ENCODE measurements at places on chromosomes 13 and 19.

GRCh38 chr13:108594153-108594552 is 35.3 kb upstream of the MYO16 start:
- DNase-seq, result no peak

GRCh38 chr19:44207126-44207803 is 5.1 kb upstream of the ZNF227 start:
- DNase-seq, result peak; percentile 87

DNA sequence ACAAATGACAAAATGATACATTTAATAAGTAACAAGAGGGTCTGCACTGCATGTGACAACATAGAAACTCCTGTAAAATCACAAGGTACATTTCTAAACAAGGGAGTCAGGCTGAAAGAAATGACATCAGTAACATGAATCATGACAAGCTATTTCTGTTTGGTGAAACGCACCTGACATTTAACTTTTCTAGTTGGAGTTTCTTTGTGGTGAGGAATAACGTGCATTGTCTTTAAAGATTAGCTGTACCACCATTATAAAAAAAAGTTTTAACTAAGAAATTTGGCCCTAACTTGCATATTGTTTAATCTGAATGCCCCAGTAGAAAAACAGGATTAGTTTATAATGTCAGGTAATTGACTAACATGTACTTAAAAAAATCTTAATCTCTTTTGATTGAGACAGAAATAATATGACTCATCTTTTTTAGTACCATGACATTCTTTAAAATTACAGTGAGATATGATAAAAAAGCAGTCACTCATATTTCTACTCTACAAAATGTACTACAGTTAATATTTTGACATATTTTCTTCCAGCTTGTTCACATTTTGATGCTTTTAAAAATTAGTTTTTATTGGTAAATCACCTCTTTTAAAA is 418.2 kb downstream of the KLF12 start:
- DNase-seq, result no peak

DNA sequence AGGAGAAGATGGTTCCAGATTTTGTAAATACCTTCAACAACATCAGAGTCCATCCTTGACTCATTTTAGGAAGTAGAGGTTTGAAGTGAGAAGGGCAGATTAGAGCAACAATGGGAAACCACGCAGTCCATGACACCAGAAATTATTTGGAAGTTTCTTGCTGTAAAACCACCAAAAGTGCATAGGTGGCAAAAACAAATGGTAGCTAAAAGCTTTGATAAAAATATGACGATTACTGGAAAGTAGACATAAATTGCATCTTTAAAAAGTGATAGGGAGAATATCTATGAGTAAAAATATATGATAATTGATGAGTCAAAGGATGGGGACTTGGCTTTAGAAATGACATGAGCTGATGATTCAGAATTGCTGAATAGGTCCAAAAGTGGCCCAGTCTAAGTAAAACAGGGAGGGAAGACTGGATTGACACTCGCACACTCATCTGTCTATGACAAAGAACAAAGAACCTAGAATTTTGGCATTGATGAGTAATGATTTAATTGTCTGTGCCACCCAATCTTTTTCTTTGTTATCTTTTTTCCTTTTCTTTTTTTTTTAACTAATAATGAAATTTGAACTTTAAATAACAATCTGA is 472.2 kb downstream of the MYO16 start:
- no peak for DNase-seq

GRCh38 chr13:78046331-78046730 is 127.7 kb upstream of the EDNRB start:
- no peak for DNase-seq

DNA sequence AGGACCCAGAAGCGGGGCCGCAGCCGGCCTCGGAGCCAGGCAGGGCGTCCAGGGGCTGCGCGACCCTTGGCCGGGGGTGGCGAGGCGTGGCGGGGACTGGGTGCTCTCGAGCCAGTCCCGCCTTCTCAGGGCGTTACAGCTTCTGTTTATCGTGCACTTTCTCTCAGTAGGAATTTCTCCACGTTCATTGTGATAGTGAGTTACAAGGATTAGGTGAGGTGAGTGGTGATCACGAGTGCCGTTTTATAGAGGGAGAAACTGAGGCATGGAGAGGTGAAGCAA is 600 bp downstream of the AP1M1 start:
- no peak for DNase-seq

DNA sequence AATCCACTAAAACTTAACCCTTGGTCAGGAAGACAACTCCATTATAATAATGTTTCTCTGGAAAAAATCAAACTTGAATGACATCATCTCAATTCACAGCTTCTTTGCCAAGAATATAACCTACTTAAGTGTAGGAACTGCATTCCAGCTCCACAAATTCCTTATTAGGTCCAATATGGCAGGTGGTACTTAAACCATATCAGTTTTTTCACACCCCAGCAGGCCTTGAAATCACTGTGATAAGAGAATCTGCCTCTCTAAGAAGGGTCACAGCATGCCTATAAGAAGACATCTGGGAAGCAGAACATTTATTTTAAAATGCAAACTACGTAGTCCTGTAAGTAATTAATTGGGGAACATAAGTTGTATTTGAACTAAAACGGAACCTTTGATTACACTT is 687.8 kb downstream of the DIAPH3 start:
- no peak for DNase-seq

DNA sequence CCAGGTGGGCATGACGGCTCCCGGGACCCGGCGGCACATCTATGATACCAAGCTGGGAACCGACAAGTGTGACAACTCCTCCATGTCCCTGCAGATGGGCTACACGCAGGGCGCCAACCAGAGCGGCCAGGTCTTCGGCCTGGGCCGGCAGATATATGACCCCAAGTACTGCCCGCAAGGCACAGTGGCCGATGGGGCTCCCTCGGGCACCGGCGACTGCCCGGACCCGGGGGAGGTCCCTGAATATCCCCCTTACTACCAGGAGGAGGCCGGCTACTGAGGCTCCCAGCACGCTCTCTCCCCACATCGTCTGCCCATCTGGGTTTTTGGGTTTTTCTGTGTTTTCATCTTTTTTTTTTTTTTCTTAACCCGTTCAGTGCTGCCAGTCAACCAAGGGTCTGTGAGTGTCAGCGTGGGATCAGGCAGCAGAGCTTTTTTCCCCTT is 2.3 kb upstream of the ABCA7 start:
- no peak for DNase-seq

DNA sequence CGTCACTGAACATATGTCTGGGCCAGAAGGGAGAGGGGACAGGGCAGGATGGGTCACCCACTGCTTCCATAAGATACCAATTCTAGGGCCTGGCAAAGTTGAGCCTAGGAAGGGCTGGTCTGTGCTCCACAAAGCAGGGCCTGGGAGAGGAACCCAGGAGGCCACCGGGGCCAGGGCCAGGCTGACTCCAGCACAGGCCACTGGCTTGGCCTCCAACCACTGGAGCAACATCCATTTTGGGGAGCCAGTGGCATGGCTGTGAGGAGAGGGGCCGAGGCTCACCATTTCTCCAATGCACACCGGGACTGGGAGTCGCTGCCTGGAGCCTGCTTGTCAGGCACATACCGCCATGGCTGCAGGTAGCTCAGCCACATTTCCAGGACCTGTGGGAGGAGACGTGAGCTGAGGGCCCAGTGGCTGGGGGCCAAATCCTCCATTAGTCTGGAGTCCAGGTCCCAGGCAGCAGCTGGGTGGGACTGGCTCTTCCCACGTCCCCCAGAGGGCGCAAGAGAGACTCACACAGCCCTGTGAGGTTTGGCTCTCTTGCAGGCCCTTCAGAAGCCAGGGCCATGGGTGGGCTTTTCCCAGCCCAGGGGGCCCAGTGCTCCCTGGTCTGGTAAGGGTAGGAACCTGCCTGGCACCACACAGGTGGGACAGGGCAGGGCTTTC is 27.7 kb downstream of the TUBA3C start:
- no peak for DNase-seq

GRCh38 chr19:36489920-36490415 is 607 bp upstream of the ZNF566 start:
- peak; percentile 94 for DNase-seq

- no peak for DNase-seq
Measured at GRCh38 chr19:55670280-55671053, 4.6 kb upstream of the EPN1 start.

- no peak for DNase-seq
Measured at GRCh38 chr13:46605076-46605824, 52.3 kb downstream of the LRCH1 start.

DNA sequence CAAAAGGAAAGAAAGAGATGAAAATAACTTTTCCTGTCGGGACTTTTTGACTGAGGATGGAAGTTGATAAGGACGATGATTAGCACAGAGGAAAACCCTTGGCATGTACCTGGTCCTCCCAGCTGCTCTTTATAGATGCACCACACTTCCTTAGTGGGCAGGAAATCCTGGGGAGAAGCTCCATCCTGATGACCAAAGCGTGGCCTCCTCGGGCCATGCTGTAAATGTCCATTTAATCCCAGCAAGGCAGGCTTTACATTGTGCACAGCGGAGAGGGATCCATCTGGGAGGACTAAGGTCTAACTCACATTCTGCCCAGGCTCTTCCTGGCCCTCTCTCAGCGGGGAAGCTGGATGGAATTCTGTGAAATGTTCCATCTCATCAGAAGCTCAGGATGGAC is 113.5 kb downstream of the COL4A2 start:
- DNase-seq, result no peak

- no peak for DNase-seq
Measured at GRCh38 chr13:57634839-57635165, 3.3 kb downstream of the PCDH17 start.

GRCh38 chr13:48783695-48784230 is 130.0 kb downstream of the CYSLTR2 start:
- no peak for DNase-seq

DNA sequence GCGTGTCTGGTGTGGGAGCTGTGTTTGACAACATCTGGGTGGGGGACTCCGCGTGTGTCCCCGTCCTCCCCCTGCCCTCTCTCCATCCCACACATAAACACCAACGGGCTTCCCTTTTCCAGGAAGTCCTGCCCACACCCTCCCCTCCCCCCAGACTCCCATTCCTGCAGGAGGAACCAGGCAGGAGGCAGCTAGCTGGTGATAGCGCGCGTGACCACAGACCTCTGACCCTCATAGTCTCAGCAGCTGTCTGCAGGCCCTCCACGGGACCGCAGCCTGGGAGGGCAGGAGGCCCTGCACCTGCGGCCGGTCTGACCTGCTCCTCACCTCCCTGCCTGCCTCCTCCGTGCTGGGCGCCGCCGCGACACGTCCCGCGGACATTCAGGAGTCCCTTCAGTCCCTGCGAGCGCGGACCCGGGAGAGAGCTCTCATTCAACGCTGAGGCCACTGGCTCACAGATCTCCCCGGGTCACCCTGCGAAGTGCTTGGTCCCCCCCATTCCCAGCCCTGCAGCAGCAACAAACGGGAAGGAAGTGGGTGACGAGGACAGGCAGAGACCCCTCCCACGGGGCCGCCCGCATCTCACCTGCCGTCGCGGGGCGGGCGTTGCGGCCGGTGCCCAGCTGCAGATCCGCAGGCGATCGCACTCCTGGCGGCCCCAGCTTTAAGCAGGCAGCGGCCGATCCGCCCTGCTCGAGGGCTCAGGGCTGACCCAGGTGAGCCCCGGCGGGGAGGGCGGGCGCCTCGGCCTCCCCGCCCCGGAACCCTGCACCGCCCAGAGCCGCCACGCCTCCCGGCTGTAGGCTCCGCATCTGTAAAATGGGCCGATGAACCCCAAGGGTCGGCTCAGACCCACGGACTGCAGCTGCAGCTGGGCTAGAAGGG is 1.1 kb upstream of the ACP5 start:
- DNase-seq, result no peak

- DNase-seq, result no peak
Measured at GRCh38 chr13:67204764-67205163, 25.4 kb downstream of the PCDH9 start.

- no peak for DNase-seq
Measured at GRCh38 chr13:24613755-24614154, 66.5 kb upstream of the ATP12A start.

GRCh38 chr13:50179977-50180376 is 164.7 kb downstream of the KCNRG start:
- DNase-seq, result no peak

DNA sequence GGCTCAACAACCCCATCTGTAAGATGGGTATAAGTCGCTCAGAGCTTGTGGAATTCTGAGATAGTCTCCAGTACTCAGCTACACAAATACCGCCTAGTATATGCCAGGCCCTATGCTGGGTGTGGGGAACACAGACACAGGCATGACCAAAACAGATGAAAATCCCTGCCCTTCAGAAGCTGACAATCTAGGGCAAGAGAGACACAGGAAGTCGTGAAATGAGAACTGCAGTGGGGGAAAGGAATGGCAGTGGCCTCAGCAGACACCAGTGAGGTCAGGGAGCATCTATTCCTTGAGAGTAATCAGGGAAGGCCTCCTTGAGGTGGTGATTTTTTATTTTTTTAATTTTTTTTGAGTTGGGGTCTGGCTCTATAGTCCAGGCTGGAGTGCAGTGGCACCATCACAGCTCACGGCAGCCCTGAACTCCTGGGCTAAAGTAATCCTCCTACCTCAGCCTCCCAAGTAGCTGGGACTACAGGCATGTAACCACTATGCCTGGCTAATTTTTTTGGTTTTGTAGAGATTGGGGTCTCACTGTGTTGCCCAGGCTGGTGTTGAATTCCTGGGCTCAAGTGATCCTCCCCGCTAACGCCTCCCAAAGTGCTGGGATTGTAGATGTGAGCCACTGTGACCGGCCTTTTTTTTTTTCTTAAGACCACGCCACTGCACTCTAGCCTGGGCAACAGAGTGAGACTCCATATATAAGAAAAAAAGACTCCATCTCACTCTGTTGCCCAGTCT is 3.2 kb downstream of the TMIGD2 start:
- no peak for DNase-seq

DNA sequence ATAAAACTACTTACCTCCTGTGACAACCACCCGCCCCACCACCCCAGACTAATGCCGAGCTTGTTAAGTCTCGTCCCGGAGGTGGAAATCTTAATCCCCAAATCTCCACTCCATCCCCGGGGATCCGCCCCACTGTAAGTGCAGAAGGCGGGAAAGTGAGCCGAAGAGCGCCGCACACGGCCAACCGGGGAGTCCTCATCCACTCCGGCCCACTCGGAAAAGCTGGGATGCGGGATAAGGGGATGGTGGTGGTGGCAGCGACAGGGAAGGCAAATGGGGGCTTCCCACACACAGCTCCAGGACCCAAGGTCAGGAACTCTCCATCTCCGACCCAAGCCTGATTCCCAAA is 621 bp downstream of the FBL start:
- no peak for DNase-seq

- no peak for DNase-seq
Measured at GRCh38 chr13:65034266-65034665, 2195.9 kb downstream of the PCDH9 start.

DNA sequence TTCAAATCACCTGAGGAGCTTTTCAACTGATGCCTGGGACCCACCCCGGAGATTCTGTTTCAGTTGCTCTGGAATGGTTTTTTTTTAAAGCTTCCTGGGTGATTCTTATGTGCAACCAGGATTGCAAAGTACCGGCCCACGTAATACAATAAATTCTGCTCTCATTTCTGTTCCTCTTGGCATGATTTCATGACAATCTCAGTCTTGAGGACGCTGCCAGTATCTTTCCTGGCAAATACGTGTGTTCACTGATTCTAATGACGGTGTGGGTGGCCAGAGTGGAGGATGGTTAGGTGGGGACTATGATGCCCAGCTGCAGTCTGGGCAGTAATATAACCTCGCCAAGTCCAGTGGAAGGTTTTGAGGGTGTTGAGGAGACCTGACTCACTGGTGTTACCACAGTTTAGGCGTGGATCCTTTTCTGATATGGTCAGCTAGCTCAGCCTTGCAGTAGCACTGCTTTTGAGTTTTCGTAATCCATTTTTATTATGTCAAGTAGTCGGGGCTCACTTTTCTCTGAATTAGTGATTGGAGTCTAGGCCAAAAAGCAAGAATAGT is 49.4 kb downstream of the FAM124A start:
- no peak for DNase-seq
